ENCODE measurements at places on chromosomes 16 and 17. TPM values are rescaled to one million over a fixed set of nuclear protein-coding genes. Genes with fewer than 3 reads are reported as not detected.

BRIP1 gene
- total RNA-seq = 18.5 TPM

TMEM204 gene
- 64.2 TPM for total RNA-seq

RABEP2 gene
- total RNA-seq = 20.8 TPM

TM4SF5 gene
- not detected for total RNA-seq

TMED6 gene
- 2.3 TPM for total RNA-seq

SRL gene
- total RNA-seq = not detected

KRTAP4-5 gene
- not detected for total RNA-seq

CCL4L2 gene
- total RNA-seq = not detected

KREMEN2 gene
- total RNA-seq = not detected

HAP1 gene
- total RNA-seq = 0.05 TPM

SLX4 gene
- total RNA-seq = 11.6 TPM

CHST5 gene
- total RNA-seq = not detected

IL34 gene
- total RNA-seq = not detected

CDH5 gene
- total RNA-seq = not detected

PLA2G10 gene
- total RNA-seq = not detected

LITAFD gene
- not detected for total RNA-seq

TMEM88 gene
- total RNA-seq = 1.4 TPM

TMEM114 gene
- not detected for total RNA-seq

XAF1 gene
- total RNA-seq = 163 TPM

NPIPB6 gene
- 2.9 TPM for total RNA-seq

OR1F1 gene
- not detected for total RNA-seq

CARD14 gene
- total RNA-seq = not detected

KRT31 gene
- total RNA-seq = not detected

ARL5C gene
- not detected for total RNA-seq

COQ7 gene
- total RNA-seq = 13.6 TPM

MT1F gene
- total RNA-seq = 23.7 TPM

CDT1 gene
- 107 TPM for total RNA-seq

TEDC2 gene
- 8.8 TPM for total RNA-seq

SLFN14 gene
- not detected for total RNA-seq

MYOCD gene
- total RNA-seq = not detected

C16orf82 gene
- total RNA-seq = not detected

PRR35 gene
- not detected for total RNA-seq

HS3ST2 gene
- total RNA-seq = not detected

ESRP2 gene
- total RNA-seq = 0.07 TPM

PIK3R6 gene
- 5.5 TPM for total RNA-seq

DNAH2 gene
- not detected for total RNA-seq

NPW gene
- 0.48 TPM for total RNA-seq

All from activated naive CD4-positive, alpha-beta T cell treated with anti-CD3 and anti-CD28 coated beads, Interleukin-2, amount 10 ng/mL, durations not matched to agents 5 hours and 36 hours (primary cell).